Stimulated activated CD8-positive, alpha-beta memory T cell treated with anti-CD3 and anti-CD28 coated beads, Interleukin-12 subunit alpha, Interleukin-12 subunit beta, amount 100 ng/mL, for 4 hours (primary cell): ENCODE measurements at places on chromosomes 1 and 21.

GRCh38 chr1:5725855-5726585, 266.2 kb downstream of the NPHP4 start:
- no peak for DNase-seq

DNA sequence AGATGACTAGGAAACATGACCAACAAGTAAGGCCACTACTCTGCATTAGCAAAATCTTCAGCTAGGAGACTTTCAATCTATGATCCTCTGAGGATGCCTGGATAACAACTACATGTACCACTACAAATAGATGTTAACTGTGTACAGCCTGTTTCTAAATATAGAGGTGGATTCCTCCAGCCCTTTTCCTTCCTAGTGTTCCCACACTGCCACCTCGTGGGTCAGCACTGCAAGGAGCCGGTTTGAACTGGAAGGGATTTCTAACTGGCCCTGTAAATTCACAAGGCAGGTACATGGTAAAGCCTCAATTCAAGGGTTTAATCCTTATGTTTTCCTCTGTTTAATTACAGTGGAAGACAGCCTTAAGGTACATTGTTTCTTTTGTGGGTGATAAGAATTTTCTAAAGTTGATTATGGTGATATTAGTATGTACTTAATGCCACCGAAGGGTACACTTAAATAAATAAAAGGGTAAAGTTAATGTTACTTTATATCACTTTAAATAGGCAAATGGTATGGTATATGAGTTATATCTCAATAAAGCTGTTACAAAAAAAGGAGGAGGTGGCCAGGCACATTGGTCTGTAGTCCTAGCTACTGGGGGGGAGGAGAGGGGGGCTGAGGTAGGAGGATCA, 14.4 kb downstream of the SMYD3 start:
- no peak for DNase-seq

- DNase-seq = no peak
Measured at GRCh38 chr1:222892137-222892769, 77.4 kb downstream of the DISP1 start.

GRCh38 chr1:36924282-36924811, 110.0 kb downstream of the GRIK3 start:
- no peak for DNase-seq

GRCh38 chr1:212578041-212578440, 30.5 kb upstream of the ATF3 start:
- DNase-seq = no peak

GRCh38 chr1:201020721-201021629, 2.5 kb downstream of the KIF21B start:
- no peak for DNase-seq

DNA sequence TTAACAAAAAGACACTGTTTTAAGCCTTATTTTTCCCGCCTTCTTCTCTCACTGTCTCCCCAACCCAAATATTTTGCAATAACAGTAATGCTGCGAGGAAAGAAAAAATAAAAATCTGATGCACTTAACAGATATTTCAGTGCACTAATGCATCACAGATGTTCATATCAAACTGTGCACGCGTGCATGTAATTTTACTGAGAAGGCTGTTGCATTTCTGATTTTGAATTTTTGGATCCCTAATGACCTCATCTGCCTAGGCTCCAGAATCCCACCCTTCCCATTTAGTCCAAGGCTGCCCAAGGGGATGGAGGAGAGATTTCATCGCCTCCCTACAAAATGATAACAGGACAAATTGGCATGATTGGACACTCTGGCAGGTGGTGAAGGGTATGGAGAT, 5.5 kb downstream of the TRABD2B start:
- no peak for DNase-seq

- no peak for DNase-seq
Measured at GRCh38 chr1:203992440-203992839, 80.5 kb upstream of the SOX13 start.

DNA sequence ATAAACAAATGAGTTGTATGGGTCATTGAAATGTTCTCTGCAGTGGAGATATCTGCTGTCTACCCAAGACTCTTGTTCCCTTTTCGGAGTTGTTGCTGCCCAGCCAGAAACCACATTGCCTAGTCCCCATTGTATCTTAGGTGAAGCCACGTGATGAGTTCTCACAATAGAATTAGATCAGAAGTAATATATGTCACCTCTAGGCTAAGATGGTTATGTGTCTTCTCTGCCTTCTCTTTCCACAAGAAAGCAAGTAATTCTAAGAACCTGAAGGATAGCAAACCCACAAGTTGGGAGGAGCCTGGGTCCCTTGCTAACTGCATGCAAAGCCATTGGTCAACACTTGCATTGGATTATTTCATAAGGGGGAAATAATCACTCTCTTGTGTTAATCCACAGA, 76.6 kb downstream of the ADCY10 start:
- no peak for DNase-seq

DNA sequence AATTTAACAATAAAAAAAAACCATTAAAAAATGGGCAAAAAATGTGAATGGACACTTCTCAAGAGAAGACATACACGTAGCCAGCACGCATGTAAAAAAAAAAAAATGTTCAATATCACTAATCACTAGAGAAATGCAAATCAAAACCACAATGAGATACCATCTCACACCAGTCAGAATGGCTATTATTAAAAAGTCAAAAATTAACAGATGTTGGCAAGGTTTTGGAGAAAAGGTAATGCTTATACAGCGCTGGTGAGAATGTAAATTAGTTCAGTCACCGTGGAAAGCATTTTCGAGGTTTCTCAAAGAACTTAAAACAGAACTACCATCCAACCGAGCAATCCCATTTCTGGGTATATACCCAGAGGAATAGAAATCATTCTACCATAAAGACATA, 1091.5 kb upstream of the B3GALT2 start:
- DNase-seq = no peak
